ENCODE measurements at places on chromosomes 1 and 21.

GRCh38 chr1:72433591-72433990, 151.3 kb upstream of the NEGR1 start:
- DNase-seq = no peak

DNA sequence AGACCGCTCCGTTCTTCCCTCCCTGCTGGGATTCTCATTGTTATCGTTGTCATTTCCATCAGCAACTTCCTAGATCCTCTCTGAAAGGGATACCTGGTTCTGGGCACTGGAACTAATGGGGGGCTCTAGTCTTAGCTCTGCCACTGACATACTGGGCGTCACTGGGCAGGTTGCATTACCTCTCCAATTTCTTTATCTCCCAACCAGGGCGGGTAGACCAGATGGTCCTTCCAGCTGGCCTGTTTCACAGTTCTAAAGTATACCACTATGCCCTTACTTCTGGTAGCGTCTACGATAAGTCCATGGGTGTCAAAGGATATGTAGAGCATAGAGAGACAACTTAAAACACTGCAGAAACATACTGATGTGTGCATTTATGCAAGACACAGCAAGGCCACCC, 1.4 kb downstream of the GPR37L1 start:
- DNase-seq = no peak

GRCh38 chr1:43817304-43817939, 110.1 kb downstream of the ST3GAL3 start:
- no peak for DNase-seq

GRCh38 chr1:209844695-209845407, 17.1 kb downstream of the UTP25 start:
- no peak for DNase-seq

GRCh38 chr1:229364207-229365065, 21.6 kb upstream of the CCSAP start:
- DNase-seq = no peak

DNA sequence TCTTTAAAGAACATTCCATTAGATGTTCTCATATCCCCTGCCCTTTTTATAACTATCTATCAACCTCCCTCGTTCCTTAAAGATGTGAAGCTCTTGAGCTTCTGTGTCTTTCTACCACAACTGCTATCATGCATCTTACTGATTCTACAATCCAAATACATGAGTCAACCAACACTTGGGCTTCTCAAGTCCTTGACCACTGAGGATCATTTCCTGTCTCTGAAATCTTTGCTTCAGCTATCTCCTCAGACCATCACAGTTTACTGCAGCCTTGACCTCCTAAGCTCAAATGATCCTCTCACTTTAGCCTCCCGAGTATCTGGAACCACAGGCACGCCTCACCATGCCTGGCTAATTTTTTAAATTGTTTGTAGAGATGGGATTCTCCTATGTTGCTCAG, 75.2 kb downstream of the FMO4 start:
- no peak for DNase-seq

- no peak for DNase-seq
These were observed 295.0 kb downstream of the TGFB2 start for GRCh38 chr1:218640173-218640572.

DNA sequence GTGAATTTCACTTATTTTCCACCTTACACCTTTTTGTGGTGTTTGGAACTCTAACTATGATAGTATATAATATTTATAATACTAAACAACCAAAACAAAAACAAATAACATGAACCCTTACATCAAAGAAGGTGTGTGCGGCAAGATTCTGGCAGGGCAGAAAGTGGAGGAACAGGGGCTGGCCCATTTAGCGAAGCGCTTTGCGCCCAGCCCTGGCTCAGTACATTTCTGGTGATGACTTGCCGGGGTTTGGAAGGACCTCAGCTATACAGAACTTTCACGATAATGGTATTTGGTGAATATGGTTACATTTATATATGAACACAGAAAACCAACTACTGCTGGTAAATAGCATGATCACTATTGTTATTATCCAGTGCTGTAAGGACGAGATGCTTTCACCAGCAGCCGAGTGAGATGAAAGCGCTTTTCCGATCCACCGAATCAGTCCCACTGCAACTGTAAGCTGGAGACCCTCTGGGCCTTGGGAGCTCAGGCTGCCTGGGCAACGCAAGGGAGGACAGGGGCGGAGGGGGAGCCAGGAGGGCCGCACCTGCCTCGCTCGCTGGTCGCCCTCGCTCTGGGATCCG, 63.9 kb downstream of the CD247 start:
- no peak for DNase-seq

All from umbilical cord (tissue), 2 donors.